ENCODE measurements at places on chromosomes 1 and 21.

- no peak for DNase-seq
These were observed 3.9 kb upstream of the KRTAP10-6 start for GRCh38 chr21:44596068-44596725.

- no peak for DNase-seq
These were observed 6.4 kb upstream of the SERBP1 start for GRCh38 chr1:67436511-67437055.

DNA sequence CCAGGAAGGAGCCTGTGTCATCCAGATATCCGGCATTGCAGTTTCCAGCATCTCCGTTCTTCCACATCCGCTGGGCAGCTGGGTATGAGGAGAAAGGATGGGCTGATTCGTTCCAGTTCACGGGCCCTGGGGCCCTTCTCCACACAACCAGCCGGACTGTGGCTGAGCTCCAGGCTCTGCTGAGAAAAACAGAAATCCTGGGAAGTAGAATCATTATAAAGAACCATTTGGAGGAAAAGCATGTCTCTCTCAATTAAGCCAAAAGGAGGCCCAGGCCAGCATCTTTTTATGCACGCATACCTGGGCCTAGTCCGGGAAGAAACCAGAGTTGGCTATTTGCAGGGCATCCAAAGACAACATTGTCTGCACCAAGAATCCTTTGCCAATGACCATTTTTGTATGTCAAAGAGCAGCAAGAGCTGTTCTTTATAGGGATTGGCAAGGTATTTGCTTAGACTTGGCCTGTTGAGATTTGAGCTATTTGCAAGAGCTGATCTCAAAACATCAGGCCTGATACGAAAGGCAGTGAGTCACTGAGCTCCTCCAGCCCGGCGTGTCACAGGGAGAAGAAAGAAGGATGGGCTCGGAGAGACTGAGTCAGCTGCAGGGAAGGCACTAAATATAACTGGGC, 84.9 kb upstream of the ARHGEF16 start:
- no peak for DNase-seq

- DNase-seq = no peak
These were observed 597.6 kb downstream of the ADGRL2 start for GRCh38 chr1:82398357-82398756.

- no peak for DNase-seq
These were observed 36.2 kb upstream of the KLHDC7A start for GRCh38 chr1:18444563-18444962.

DNA sequence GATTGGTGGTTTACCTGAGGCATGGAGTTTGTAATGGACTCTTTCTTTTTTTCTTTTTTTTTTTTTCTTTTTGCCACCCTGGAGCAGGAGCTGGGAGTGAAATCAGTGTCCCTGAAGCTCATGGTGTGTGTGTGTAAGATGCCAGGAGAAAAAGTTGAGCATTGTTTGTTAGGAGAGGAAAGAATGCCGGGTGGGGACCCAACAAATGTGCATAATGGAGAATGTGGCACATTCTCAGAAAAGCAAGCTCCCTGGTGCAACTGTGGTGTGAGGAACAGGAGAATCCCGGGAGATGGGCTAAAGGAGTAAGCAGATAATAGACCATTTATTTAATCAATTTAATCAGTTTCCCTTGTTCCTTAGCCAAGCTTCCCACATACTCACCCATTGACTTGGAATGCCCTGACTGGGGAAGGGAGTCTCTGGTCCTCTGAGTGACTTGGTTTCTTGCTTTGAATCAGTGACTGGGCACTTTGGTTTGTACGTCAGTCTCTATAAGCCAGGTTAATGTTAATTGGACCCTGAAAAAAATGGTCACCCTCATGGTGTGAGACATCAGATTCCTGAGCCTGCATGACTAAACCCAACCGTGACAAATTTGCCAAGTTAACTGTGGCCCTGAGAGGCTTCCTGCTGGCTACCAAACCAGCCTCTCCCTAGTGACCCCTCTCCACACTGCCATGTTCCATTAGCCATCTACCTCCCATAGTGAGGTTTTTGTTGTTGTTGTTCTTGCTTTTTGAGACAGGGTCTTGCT, 43.9 kb upstream of the ITPKB start:
- DNase-seq = no peak

GRCh38 chr1:204257446-204257845, 43.7 kb upstream of the GOLT1A start:
- no peak for DNase-seq

- peak; percentile 61 for DNase-seq
These were observed 14.6 kb upstream of the TMEM61 start for GRCh38 chr1:54965624-54966340.

DNA sequence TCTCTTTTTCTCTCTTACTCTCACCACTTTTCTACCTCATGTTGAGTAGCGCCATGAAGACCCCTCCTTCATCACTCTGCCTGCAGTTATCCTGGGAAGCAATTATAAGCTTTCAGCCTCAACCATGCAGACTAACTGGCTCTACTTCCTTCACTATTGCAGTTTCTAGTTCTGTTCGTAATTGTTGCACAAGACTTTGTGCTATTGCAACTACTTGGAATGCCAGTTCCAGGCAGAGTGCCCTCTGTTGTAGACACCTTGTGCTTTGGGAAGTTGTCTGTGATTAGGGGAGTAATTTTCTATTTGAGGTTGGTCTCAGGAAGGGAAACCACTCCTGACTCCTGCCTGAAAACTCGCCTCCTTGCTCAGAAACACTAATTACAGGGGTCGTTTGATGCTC, 19.4 kb downstream of the PGM1 start:
- no peak for DNase-seq

GRCh38 chr1:41344708-41345159, 16.5 kb upstream of the FOXO6 start:
- no peak for DNase-seq

- no peak for DNase-seq
These were observed 14.5 kb upstream of the CBR3 start for GRCh38 chr21:36120304-36120888.

DNA sequence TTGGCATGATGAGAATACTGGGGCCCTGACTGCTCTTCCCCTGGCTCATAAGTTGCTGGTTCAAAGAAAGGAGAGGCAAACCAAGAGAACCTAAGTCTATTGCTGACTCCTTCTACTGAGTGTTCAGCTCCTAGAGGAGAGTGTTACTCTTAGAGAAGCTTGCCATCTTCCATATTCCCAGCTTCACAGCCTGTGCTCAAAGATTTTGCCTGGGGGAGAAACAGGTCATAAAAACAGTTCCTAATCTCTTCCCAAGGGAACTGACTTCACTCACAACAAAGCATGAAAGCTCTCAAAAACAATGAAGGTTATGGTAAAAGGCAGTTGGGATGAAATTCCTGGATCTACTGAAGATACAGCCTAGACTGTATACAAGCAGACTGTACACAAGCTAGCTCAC, 37.1 kb downstream of the LRRC40 start:
- DNase-seq = no peak

DNA sequence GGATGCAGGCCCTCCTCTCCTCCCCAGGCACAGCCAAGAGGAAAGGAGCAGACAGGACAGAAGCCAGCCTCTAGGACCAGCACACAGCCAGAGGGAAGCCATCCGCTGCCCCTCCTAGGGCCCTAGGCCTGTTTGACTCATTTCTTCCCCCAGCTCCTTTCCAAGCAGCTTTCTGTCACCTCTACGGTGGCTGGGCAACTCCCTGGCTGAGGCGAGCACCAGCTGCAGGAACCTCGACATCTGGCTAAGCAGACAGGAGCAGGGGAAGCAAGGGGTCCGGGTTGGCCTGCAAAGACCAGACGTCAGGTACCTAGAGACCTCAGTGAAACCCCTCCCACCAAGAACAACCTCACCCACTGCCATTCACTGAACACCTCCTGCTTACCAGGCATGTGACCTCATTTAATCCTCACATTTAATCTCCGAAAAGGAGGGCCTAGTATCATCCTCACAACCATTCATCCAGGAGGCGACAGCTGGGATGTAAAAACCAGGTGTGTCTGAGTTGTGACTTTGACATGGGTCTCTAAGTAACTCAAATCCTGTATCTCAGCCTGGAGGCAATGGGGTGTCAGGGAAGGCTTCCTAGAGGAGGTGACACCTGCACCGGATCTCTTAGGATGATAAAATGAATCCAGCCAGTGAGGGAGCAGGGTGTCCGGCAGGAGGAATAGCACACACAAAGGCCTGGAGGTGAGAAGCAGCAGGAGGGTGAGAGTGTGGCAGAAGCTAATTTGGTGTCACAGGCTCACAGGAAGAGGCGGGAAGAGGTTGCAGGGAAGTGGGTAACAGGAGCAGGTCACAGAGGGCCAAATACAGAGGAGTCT, 5.9 kb downstream of the LRP8 start:
- DNase-seq = no peak

- no peak for DNase-seq
These were observed 65.8 kb upstream of the F3 start for GRCh38 chr1:94607398-94607797.

DNA sequence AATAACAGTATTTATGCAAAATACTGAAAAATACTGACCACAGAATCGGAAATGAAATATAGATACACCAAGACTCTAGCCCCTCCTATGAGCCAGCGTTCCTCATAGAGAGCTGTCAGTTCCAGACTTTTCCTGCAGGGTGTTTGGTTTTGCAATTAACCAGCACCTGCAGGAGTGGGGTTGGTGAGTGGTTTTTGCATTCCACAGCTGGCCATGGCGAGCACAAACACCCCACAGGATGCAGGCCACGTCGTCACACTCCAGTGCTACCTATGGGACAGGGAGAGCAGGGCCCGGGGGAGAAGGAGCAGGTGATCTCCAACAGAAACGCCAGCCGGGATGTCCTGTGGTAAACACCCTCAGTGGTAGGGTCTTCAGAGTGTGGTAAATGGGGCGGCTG, 94.1 kb downstream of the ERG start:
- no peak for DNase-seq

- no peak for DNase-seq
These were observed 492.9 kb upstream of the ADGRL2 start for GRCh38 chr1:81307786-81308185.

GRCh38 chr1:20312818-20313217, 22.1 kb downstream of the VWA5B1 start:
- DNase-seq = no peak

- DNase-seq = no peak
These were observed 136.8 kb downstream of the FOXD2 start for GRCh38 chr1:47574451-47575165.

GRCh38 chr1:2299131-2299627, 71.1 kb downstream of the SKI start:
- peak; percentile 37 for DNase-seq

GRCh38 chr1:1168451-1169411, 4.9 kb upstream of the TTLL10 start:
- DNase-seq = peak; percentile 12

DNA sequence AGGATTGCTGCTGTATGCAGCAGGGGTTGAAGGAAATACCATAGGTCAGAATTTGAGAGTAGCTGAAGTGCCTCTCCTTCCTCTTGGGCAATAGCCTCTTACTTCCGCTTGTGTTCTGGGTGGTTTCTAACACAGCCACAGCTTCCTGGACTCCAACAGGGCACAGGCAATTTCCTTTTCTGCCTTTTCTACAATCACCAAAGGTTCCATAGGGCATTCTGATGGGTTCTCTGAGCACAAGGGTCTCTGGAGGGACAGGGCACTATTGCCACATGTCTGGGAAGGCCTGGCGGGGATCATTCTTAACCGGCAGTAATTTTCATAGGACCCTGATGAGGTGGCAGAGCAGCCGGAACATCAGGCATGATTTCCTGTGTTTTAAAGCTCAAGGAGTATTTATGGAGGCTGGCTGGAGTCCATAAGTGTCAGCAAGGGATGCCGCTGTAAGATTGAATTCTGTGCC, 5.5 kb upstream of the AGTRAP start:
- peak; percentile 62 for DNase-seq

- DNase-seq = no peak
These were observed 31.7 kb upstream of the GPR88 start for GRCh38 chr1:100506217-100506616.

DNA sequence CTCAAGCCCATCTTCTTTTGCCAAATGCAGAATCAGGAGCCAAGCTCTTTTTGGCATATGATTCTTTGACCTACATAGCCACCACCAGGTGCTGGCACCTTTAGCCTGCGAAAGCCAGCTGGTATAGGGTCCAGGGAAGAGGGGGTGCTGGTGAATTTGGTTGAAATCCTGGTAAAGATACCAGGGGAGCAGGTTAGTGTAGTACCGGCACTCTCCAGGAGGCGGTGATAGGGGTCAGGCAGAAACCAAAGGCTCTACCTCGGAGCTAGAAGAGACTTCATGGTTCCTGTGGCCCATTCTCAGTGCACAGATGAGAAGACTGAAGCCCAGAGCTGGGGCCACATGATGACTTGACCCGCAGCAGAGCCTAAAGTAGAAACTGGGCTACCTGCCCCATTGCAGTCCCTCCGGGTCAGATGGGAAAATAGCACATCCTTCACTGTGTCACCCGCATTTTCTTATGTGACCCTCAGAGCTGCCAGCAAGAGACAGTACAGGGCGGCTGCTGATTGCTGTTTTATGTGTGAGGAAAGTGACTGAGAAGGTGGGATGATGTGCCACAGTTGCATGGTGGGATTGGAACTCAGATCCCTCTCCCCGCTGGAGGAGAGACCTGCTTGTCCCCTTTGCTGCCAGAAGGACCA, 36.0 kb upstream of the IL19 start:
- DNase-seq = peak; percentile 65

DNA sequence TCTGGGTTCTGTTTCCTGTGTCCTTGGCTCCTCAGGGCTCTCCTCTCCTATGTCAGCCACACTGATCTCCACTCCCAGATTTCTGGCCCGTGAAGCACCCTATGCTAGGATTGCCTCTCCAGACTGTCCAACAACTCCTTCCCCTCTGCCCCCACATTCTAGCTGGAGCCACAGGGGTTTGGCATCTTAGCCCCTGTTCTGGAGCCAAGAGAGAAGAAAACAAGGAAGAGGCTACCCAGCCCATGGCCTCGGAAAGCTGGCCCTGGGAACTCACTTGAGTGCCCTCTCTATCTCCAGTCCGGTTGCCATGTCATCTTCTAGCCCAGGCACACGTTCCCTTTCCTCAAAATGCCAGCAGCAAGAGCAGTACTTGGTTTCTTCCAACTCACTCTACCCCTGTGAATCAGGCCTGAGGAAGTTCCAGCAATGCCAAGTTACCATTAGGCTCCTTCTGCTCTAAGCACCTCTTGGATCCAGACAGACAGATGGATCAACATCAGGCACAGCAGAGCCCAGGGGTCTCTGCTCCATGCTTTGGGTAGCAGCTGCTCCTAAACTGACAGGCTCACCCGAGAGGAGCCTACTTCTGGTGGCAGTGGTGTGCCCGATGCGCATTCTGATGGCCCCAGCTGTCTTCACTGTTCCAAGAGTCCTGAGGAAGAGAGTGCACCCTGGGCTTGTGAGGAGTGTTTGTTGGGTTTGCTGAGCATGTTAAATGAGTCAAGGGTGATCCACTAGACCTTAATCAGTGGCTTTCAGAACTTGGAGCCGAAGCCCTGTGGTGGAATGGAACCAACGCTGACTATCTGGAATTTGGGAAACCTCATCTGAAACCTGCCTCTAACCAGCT, 11.6 kb upstream of the GPR61 start:
- no peak for DNase-seq

- no peak for DNase-seq
These were observed 54.2 kb downstream of the MIGA1 start for GRCh38 chr1:77833521-77834100.

GRCh38 chr21:32666258-32666657, 54.1 kb upstream of the CFAP298 start:
- DNase-seq = no peak

GRCh38 chr1:178094739-178095645, 1.1 kb downstream of the RASAL2 start:
- DNase-seq = no peak

All from CD4-positive, alpha-beta T cell treated with Interleukin-15 for 1 hour (primary cell).